Fibroblast of the aortic adventitia (primary cell): ENCODE measurements at places on chromosomes 16 and 17. TPM values are rescaled to one million over a fixed set of nuclear protein-coding genes. Genes with fewer than 3 reads are reported as not detected.

The EME1 gene
- total RNA-seq, result 9.1 TPM in 1 of 2 replicates, not detected in the other

- DNase-seq, result peak; percentile 70
Observed at GRCh38 chr16:85211271-85211801, 99.1 kb upstream of the CIBAR2 start.

GRCh38 chr17:36566081-36566480 is 21.4 kb downstream of the GGNBP2 start:
- DNase-seq, result no peak

DNA sequence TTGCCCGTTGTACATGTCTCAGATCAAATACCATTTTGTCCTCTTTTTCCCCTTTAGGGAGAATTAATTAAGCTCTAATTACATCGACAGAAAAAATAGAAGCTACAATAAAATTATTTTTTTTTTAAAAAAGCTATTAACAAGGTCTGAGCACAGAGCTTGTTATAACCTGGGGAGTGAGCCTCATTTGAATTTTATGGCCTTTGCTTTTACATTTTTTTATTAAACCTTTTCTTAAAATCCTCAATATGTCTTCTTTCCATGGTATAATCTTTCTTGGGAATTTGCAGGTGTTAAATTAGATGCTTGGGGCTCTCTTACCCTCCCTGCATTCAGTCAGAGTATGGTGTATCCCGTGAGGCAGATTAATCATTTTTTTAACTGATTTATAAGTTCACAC is 212.5 kb upstream of the XYLT1 start:
- no peak for DNase-seq

GRCh38 chr17:57403236-57403635 is 146.9 kb downstream of the MSI2 start:
- DNase-seq, result no peak

The RBFOX1 gene
- 0.08 TPM in 1 of 2 replicates, not detected in the other for total RNA-seq

The METTL26 gene
- total RNA-seq, result 85.0 and 86.0 TPM in 2 replicates

GRCh38 chr17:65022751-65023700 is 33.5 kb downstream of the GNA13 start:
- DNase-seq, result peak; percentile 45

DNA sequence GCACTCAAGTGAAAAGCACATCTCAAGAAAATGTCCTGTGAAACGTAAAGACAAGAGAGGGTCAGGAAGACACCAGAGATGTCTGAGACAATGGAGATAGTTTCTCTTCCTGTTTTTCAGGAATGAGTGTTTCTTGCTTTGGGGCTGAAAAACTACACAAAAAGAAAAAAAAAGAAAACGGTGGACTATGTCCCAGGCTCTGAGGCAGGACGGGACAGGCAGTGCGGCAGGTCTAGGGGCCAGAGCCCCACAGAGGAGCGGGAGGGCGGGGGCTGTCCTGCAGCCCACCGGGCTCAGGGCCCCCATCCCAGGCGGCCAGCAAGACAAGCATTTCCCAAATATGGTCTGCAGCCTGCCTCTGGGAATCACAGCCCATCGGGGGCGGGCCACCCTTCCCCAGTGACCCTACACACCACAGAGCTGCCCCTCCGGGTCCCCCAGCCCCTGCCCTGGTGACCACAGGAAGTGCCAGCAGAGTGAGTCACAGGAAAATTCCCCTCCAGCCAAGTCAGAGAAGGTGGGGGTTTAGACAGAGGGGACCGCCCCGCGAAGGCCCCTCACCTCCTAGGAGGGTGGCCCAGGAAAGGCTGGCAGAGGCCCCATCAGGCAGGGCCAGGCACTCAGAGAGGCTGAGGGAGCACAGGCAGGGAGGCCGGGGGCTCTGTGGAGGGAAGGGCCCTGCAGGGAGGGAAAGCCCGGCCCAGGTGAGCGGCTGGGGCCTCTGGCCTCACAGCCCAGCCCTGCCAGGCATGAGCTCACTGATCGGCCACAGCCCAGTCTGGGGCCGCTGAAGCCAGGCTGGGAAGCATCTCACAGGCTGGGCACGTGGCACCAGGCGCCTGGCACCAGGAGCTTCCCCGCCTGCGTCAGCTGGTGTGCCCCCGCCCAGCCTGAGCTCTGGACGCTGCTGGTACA is 6.3 kb downstream of the BCAR1 start:
- peak; percentile 93 for DNase-seq

The STAT5A gene
- 25.2 and 27.3 TPM in 2 replicates for total RNA-seq

GRCh38 chr17:48809182-48809581 is 7.8 kb downstream of the TTLL6 start:
- no peak for DNase-seq

The IL17C gene
- total RNA-seq, result not detected in 2 replicates

DNA sequence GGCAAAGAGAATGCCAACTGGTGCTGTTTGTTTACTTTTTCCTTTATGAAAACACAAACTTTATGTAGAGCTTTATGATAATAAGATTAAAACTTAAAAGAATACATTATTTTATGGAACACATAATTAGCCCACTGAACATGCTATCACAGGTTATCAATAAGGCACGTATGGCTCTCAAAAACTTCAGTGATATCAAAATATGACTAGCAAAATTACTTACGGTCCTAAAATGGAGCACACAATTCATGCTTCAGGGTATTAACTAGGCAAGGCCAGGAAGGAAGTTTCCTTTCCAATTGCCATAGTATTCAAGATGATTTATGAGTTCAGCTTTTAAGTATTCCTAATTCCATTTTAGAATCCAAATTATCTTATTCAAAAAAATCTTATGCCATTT is 3.6 kb downstream of the RNF43 start:
- DNase-seq, result no peak

GRCh38 chr17:19374136-19374535 is 4.2 kb upstream of the MAPK7 start:
- DNase-seq, result peak; percentile 66

DNA sequence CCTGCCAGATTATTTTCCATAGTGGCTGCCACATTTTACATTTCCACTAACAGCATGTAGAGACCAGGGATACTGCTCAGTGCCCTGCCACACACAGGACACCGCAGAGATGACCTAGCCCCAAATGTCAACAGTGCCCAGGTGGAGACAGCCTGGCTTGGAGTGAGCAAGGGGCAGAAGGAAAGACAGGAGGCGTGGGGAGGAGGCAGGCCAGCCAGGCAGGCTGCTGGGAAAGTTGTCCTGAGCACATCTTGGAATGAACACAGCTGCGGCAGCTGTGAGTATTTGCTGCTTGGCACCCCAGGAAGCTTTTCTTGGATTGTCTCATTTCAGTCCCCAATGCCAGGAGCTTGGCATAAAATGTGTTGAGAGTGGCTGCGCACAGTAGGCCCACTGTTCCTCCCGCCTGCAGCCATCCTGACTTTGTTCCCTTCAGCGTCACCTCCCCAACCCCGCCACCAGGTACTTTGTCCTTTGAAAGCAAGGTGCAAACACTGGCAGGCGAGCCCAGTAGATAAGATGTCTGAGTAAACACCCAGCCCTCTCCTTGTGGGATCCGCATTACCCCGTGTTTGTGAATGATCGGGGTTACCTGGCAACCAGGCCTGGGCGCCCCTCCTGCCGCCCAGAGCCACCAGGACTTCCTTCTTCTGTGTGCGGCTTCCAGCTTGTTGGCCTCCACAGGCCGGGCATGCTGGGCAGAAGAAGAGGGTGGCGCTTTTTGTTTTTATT is 114.0 kb downstream of the CMIP start:
- DNase-seq, result no peak

DNA sequence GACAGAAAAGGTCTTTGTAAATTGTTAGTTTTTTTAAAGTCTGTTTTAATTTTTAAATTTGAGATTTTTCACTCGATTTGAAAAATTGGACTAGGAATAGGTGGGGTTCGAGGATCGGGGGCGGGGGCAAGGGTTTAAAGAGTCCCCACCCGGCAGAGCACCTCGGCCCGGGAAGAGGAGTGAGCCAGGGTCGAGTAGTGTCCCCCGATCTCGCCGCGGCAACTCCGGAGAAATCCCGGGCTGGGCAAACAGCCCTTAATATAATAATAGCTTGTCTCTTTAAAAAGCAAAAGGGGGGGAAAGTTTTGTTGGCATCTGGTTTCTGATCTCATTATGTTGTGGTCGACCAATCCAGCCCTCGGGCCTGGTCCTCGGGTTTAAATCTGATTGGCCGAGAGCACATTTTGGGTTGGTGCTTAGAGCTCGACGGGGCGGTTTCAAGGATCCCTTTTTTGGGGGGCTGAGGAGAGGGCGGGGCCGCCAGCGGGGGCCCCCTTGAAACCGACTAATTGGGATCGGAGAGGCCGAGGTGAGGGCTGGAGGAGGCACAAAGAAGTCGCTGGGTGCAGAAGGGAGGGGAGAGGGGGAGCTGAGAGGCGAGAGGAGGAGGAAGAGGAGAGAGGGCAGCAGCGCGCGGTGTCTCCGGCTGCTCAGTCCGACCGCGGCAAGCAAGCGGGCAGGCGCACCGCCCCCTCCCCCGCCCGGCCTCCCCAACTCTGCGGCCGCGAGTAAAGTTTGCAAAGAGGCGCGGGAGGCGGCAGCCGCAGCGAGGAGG is at the start of gene FZD2:
Gene FZD2, plus strand, starts transcription at position 653 of the 775 bp plus-strand sequence. CDS start 205 bp downstream, outside the sequence.
- peak; percentile 99 for DNase-seq

The EPN3 gene
- not detected in 2 replicates for total RNA-seq

DNA sequence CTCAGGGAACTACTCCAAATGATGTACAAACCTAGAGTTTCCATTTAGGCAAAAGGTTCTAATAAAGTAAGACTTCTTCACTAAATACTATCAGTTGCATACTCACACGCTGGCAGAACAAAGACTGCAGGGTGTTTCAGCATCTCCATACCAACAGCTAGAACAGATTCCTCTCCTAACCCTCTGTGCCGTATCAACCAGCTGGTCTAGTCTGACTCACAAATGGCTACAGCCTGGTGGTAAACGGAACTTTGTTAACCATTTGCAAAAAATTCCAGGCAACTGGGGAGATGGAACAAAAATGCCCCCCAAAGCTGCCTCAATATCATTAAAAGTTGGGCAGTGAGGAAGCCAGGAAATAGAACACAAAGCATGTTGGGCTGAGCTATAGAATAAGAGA is 217.1 kb downstream of the GRIN2A start:
- DNase-seq, result no peak

DNA sequence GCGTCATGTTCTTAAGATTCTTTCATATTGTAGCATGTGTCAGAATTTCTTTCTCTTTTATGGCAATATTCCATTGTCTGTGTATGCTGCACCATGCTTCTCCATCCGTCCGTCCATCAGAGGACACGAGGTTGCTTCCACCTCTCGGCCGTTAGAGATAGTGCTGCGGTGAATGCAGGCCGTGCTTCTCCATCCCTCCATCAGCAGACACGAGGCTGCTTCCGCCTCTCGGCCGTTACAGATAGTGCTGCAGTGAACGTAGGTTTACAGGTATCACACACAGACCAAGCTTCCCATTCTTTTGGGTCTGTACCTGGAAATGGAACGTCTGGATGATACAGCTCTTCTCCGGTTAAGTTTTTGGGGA is 113.5 kb downstream of the CMIP start:
- no peak for DNase-seq

GRCh38 chr16:85402910-85403692 is 210.0 kb upstream of the GSE1 start:
- DNase-seq, result peak; percentile 43

- no peak for DNase-seq
Observed at GRCh38 chr17:57565176-57565575, 179.9 kb downstream of the CCDC182 start.

DNA sequence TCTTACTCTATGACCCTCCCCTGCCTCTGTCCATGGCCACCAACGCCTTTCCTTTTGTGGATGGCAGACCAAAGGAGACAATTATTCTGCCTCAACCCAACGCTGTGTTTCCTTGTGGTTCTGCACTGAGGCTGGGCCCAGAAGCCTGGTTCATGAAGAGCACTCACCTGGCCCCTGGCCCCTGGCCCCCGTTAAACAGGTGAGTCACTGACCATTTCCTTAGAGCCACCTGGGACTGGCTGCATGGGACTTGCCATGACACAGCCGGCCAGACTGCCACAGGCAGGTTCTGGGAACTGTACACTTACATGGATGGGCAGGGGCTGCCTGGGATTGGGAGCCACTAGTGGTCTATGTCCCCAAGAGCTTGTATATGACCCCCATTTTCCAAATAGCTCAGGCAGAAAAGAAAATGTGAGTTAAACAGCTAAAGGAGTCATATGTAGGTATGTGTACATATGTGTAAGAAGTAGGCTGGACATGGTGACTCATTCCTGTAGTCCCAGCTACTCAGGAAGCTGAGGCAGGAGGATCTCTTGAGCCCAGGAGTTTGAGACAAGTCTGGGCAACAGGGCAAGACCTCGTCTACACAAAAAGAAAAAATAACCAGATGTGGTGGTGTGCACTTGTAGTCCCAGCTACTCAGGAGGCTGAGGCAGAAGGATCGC is 181.9 kb upstream of the CACNG5 start:
- DNase-seq, result no peak

- DNase-seq, result peak; percentile 19
Observed at GRCh38 chr17:61849674-61850073, 13.7 kb downstream of the BRIP1 start.

DNA sequence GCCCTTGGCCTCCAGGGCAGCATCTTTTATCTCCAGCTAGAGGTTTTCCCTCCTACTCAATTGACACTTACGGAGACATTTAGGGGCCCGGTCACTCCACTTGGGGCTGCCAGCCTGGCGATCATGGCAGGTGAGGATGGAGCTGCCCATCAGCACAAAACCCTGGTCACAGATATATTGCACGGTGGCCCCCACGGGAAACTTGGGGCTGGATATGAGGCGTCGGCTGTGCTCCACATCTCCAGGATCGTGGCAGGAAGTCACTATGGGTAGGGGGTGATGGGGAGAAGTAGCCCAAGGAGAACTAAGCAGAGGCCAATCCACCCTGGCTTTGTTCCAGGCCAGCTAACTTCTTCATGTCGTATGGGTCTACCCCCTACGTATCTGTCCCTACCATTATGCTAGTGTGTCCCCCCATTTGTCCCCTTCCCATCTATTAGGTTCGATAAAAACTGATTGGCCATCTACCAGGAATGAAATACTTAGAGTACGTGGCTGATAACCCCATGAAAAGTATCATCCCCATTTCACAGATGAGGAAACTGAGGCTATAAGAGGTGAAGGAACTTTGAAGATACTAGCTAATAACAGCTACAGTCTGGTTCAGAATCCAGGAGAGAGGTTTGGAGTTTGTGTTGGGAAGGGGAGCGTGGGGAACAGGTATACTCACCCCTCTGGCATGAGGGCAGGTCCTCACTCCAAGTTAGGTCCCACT is 6.1 kb upstream of the PHF12 start:
- DNase-seq, result no peak

The MYH3 gene
- 0.45 and 1.1 TPM in 2 replicates for total RNA-seq

DNA sequence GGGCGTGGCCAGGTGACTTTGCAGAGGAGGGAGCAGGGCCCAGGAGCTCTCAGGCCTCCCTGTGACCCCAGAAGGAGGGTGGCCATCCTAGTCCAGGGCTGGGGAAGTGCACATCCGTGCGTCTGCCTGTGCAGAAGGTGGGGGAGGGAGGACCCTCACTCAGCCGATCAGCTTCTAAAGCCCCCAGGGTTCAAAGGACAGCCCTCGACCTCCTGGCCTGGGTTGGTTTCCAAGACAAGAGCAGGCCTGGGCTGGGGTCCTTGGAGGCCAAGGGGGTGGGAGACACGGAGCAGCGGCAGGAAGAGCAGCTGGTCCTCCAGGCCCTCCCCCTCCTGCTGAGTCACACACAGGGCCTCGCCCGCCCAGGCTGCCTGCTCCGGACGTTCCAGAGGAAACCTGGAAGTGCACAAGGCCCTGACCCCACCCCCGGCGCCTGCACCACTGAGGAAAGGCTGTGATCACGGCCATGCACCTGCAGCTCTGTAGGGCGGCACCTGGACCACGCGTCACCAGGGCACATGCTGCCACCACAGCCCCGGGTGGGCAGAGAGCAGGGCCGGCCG is 67.1 kb upstream of the ZNF469 start:
- peak; percentile 51 for DNase-seq

GRCh38 chr16:922051-922450 is 48.7 kb downstream of the LMF1 start:
- DNase-seq, result no peak

- peak; percentile 40 for DNase-seq
Observed at GRCh38 chr16:50697881-50698767, 4.7 kb downstream of the NOD2 start.

The TRIM37 gene
- 42.0 and 45.5 TPM in 2 replicates for total RNA-seq
